ENCODE measurements at places on chromosomes 5 and 9.

GRCh38 chr5:177595991-177596774, 3.7 kb upstream of the B4GALT7 start:
- DNase-seq, result no peak

- DNase-seq, result no peak
Measured at GRCh38 chr5:150146235-150146634, 9.4 kb downstream of the PDGFRB start.

- DNase-seq, result no peak
Measured at GRCh38 chr9:92978345-92978875, 31.1 kb downstream of the FGD3 start.

DNA sequence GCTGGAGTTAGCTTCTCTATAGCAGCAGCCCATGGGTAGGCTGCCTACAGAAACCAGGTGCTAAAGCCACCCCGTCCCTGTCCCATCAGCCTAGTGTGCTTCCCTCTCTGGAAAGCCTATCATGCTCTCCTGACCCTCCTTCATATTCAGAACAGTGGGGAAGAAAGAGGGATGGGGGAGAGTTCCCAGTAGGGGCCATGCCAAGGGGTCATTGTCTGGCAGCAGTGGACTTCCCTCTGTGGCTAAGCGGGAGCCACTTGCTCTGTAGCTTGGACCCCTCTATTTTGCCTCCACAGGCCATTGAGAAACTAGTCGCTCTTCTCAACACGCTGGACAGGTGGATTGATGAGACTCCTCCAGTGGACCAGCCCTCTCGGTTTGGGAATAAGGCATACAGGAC, 17.5 kb downstream of the PTPA start:
- no peak for DNase-seq

DNA sequence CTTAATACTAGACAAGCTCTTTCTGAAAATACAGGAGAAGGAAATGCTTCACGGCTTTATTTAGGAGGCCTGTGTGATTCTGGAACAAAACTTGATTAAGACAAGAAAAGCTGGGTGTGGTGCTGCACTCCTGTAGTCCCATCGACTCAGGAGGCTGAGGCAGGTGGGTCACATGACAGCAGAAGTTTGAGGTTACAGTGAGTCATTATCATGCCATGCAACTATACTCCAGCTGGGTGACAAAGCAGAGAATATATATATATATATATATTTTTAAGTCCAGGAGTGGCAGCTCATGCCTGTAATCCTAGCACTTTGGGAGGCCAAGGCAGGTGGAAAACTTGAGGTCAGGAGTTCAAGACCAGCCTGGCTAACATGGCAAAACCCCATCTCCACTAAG, 33.1 kb upstream of the SPIN1 start:
- no peak for DNase-seq

GRCh38 chr9:106869458-106869857, 6.5 kb downstream of the ZNF462 start:
- peak; percentile 45 for DNase-seq

- no peak for DNase-seq
Measured at GRCh38 chr5:83973925-83974815, 253.5 kb upstream of the HAPLN1 start.

GRCh38 chr9:7186175-7186574, 428.4 kb downstream of the KDM4C start:
- DNase-seq, result no peak

GRCh38 chr5:168291342-168291963, at the start of gene WWC1:
Gene WWC1 (plus strand): TSS chr5:168291645. CDS start chr5:168292153, 508 bp downstream.
- peak; percentile 96 for DNase-seq

DNA sequence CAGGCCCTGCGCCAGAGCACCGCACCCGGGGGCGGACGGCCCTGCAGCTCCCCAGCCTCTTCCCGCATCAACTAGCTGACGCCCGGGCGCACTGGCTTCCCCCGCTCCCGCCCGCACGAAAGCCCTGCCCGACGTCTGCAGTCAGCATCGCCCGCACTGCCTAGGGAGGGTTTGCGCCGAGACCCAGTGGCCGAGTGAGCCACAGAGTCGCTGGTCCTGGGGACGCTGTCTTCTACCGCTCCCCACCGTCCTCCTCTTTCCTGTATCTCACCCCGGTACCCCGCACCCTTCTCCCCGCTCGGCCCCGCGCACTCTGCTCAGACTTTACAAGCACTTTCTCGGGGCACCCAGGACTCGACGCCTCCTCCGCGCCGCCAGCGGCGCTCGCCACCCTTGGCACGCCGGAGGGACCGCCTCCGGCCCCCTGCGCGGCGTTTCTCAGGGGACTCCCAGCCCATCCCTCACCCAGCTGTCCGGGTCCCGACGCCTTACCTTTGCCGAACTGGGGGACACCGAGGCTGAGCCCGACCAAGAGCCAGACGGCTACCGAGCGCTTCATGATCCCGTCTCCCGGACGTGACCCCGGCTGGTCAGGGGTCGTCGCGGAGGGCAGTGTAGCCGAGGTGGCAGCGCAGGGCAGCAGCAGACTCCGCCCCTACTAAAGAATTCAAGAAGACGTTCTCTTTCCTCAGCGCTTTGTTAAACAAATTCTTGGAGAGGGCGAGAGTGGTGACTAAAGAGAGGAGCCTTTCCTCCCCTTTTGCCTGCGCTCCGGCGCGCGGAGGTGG, 670 bp downstream of the EDIL3 start:
- no peak for DNase-seq

GRCh38 chr9:95100071-95100627, 217.4 kb downstream of the FANCC start:
- peak; percentile 62 for DNase-seq

DNA sequence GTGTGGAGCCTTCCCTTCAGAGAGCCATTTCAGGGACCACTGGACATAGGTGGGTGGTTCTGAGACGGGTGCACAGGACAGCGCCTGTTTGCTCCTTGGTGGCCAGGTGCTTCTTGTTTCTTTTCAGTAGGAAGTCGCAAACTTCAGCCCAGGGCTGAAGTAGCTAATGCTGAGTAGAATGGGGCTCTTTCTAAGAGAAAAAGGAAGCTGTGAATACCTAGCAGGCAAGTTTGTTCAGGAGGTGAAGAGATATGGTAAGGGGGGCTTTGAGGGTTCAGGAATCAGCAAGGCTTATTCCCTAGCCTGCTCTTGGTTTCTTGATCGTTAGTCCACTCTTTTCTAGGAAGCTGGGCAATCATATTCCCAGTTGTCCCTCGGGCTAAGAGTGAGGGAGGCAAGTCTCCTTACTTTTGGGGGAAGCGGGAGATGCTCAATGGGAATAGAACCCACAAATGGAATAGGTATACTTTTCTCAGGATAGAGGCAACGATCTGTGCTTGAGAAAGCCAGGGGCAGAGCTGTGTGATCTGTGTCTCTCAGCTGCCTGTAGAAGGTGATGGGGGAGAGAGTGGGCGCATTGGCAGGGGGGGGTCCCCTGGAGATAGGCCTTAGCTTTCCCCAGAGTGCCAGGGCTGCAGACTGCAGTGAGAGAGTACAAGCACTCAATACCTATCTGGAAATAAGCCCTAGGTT, 1.9 kb upstream of the PURA start:
- DNase-seq, result no peak

DNA sequence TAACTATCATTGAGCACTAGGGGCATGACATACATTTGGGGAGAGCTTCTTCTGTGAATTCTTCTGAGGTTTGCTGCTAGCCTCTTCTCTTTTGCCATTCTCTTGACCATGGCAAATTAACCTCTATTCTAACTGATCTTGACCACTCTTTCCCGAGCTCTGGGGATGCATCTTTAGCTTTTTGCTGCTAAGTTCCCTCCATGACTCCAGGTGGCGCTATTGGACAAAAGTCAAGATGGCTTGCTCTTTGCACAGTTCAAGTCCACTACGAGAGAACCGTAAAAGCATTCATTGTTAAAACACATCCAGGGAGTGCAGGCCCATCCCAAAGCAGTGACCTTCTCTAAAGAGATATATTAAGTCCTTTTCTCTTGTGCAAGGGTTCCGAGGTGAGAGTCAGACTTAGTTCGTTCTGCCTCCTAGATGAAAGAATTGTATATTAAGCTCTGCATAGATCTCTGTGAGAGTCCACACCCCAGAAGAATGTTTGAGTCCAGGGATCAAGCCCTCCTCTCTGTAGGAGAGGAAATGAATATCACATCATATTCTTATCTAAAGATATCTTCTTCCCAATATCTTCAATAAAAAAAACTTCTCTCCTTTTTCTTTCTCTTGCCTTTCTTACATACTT, 1152.9 kb upstream of the CDH6 start:
- no peak for DNase-seq

DNA sequence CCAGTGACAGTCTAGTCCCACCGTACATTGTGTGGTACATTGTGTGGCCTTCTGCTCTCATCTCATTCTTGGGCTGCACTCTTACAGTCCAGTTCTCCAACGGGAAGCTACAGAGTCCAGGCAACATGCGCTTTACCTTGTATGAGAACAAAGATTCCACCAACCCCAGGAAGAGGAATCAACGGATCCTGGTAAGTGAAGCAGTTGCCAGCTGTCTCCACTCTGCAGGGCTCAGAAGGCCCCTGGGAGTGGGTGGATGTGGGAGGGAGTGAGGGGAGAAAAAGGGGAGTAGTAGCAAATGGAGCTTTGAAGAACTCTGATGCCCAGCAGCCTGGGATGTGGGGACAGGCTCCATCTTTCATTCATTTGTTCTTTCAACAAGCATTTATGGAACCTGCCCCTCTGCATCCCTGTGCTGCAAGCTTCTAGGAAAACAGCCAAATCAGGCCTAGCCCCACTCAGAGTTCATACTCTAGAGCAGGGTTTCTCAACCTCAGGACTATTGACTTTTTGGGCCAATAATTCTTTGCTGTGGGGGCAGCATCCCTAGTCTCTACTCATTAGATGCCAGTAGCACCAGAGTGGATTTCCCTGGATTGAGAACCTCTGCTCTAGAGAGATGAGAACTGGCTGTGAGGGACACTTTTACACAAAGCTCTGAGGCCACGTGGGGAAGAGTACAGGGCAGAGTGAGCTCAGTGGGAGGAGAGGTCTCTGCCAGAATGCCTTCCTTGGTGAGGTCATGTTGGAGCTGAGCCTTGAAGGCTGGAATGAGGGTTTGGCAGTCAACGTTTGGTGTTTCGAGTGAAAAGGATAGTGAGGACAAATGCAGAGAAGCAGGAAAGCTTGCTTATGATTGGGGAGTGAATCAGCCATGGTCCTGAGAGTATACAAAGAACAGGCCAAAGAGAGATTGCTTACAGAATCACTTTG, 1.1 kb downstream of the POLR1E start:
- peak; percentile 21 for DNase-seq

DNA sequence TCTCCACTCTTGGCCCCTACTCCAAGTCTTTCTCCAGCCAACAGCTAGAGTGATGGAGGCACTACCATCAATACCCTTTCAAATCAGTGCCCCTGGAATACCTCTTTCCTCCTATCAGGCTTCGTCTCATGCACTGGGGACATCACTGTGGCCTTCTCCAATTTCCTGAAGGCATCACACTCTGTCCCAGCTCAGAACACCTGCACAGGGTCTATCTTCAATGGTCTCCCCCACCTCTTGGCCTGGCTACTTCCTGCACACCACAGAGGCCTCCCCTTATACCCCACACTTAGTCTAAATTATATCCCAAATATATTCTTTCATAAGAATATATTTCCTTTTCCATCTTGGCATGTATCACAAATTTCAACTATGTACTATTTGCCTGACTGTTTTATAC, 34.5 kb downstream of the ECPAS start:
- no peak for DNase-seq

DNA sequence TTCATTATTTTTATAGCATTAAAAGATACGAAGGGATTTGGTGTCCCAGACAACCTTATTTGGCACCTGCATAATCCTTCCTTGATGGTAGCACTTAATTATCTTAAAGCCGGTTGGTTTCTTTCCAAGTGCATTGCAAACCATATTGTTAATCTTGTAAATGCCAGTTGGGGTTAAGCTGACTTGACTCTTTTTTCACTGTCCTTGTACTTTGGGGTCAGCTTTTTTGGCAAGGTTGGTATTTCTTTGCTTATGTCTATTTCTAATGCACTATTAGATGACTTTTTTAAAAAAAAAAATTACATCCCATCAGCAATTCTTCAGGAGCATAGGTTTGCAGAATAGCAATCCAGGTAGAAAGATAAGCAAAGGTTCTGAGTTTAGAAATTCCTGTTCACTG, 466.8 kb upstream of the TLE4 start:
- no peak for DNase-seq

DNA sequence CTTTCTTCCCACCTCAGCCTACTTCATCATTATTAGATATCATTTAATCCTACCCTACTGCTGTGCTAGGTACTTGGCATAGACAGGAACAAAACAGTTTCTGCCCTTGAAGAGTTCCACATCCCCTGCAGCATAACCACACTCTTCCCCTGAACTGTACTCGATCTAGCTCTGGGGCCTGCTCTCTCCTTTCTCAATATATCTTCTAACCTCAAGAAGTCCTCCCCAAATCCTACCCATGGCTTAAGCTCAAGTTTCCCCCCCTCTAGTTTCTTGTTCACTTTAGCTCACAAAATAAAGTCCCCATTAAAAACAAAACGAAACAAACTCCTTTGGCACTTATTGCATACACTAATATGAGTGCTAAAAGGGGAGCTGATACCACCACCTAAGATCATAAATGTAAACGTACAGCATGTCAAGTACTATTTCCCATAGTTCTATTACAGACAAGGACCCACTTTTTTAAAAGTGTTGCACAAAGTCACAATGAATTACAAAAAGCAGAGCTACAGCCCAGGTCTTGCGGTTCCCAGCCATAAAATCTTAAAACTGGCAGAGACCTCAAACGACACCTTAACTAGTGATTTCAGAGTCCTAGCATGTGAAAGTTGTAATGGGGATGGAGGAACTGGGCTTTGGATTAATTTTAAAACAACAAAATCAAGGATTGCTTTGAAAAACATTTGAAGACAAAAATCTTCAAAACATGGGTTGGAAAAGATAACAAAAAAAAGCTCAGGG, 80.7 kb downstream of the PTPDC1 start:
- no peak for DNase-seq

DNA sequence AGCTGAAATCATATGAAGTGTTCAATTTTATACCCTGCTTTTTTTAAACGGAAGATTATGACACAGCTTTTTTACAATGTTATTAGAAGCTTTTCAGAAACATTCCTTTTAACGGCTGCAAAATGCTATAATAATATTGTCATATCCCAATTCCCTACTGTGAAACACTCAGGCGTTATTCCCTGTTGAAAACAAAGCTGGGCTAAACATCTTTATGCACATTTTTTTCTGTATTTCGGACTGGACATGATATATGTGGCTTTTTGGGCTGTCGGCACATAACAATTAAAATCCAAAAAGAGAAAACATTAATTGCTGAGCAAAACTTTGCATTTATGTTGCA, 12.0 kb upstream of the CTSL start:
- no peak for DNase-seq

GRCh38 chr9:27632254-27632653, 59.0 kb upstream of the C9orf72 start:
- no peak for DNase-seq

- no peak for DNase-seq
Measured at GRCh38 chr5:81044868-81045267, 84.7 kb downstream of the RASGRF2 start.

DNA sequence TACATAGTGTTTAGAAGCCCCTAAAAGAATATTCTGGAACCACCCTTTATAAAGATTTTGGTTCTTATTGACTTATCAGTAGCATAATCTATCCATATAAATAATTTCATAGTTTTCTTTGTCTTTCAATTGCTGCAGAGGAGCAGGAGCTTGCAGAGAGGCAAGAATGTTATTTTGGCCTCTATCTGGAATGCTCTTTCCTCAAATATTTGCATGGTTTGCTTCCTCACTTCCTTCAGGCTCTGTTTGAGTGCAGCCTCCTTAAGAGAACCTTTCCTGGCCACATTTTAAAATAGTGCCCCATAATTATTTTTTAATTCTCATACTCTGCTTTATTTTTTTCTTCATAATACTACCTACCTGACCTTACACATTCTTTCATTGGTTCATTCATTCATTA, 1.5 kb downstream of the C5 start:
- no peak for DNase-seq

GRCh38 chr9:13750639-13751038, 471.1 kb upstream of the MPDZ start:
- DNase-seq, result no peak

Measured in thyroid gland (tissue), 4 donors.